ENCODE measurements at places on chromosomes 11 and 22.

DNA sequence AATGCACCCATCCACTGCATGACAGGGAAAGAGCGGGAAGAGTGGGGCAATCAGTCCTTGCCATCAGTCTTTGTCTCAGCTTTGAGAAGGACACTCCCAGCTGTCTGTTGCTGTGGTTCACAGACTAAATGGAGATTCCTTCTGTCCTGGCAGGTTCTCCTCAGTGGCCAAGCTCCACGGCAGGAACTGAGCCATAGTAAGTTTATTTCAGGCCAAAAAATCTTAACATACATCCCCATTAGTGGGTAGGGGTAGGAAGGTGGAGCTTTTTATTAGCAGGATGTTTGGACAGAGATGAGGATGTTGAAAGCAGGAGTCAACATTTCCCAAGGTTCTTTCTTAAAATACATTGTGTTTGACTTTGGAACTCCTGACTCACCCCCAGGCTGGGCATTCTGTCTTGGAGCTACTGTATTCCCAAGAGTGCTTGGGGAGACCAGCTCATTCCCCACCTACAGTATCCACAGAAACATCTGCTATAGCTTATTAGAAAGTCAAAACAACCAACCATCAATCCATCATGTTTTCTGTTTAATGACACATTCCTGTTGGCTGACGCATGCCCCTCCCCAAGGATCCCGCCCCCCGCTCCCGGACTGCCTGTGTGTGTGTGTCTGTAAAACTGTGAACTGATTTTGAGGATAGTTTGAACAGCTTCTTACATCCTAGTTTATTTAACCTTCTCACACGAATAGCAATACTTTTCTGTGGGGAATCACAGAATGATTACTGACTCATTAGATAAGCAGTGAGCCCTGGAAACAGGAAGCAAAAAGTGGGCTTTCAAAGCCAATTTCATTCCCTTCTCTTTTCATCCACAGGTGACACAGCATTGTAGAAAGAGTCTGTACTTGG lies 109.5 kb downstream of the CCDC81 start:
- no peak for DNase-seq

DNA sequence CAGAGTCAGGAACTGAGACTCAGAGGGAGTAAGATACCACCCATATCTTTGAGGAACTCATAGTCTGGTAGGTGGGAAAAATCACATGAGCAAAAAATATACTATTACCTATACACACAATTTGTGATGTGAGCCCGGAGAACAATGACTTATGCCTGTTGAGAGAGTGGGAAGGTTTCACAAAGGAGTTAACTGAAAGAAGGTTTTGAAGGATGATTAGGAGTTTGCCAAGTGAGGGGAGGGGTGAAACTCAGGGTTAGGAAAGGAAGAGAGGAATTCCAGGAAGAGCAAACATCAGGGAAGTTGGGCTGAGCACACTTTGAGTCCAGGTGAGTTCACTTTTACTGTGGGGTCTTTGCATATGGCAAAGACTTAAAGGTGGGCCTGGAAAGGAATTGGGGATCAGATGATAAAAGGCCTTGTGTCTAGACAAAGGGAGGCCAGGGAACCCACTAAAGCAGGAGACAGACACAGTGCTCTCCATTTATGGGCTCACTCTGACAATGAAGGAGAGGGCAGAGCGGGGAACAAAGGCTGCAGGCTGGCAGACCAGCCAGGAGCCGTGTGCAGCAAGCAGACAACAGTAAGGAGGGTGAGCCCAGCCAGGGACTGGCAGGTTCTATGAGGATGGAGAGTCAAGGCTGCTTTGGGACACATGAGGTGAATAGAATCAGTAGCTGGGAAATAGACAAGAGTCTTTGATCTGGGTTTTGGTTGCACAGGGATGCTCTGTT lies 33.1 kb downstream of the TSPAN18 start:
- DNase-seq, result no peak

DNA sequence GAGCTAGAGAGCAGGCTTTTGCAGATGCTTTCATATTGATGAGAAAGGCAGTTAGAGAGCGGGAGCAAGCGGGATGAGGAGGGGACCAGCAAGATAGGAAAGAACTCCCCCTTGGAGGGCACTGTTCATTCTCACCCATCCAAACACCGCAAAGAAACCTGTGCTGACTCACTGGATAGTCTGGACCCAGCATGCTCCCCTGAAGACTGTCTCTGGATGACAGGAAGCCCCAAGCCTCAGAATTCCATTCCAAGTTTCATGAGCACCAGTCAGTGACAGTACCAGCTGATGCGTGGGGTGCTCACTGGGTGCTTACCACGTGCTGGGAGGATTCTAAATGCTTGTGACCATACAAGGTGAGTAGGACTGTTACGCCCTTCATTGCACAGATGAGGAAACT lies 34.2 kb downstream of the MICAL3 start:
- no peak for DNase-seq

- peak; percentile 68 for DNase-seq
Observed at GRCh38 chr11:126282361-126282735, 545 bp upstream of the TIRAP start.

- no peak for DNase-seq
Observed at GRCh38 chr22:40308999-40309573, 37.2 kb upstream of the ADSL start.

DNA sequence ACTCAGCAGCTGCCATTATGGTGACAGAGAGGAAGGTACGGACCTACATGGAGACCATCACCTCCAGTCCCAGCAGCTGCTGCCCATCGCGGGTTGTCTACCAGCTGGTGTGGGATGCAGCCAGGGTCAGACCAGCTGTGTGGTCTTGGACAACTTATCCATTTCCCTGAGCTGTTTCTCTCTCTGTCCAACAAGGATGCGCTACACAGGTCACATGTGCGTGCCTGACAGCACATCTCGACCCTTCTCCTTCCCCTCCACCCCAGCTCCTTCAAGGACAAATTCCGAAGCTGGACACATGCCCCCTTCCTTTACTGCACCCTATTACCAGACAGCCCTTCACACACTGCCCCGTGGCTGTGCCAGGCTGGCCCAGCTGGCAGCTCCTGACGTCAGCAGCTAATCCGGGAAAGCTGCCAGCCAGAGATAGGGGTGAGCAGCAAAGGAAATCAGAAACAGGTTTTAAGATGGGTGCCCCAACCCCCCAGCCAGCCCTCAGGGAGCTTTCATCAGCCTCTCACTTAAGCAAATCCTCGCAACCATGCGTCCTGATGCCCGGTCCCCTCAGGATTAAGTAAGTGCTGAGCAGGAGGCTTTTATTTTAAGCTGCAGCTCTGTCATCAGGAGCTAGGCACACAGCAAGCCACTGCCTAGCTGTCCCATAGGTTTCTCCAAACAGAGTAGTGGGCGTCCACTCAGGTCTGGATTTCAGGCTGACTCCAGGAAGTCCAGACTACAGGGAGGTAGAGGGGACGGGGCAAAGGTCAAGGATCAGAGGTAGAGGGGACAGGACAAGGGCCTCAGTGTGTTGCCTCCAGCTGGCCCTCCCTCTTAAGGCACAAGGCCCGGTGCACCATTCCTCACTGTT lies 20.3 kb downstream of the TEF start:
- DNase-seq, result no peak

GRCh38 chr11:127103586-127104388 lies 103.2 kb upstream of the KIRREL3 start:
- DNase-seq, result no peak

DNA sequence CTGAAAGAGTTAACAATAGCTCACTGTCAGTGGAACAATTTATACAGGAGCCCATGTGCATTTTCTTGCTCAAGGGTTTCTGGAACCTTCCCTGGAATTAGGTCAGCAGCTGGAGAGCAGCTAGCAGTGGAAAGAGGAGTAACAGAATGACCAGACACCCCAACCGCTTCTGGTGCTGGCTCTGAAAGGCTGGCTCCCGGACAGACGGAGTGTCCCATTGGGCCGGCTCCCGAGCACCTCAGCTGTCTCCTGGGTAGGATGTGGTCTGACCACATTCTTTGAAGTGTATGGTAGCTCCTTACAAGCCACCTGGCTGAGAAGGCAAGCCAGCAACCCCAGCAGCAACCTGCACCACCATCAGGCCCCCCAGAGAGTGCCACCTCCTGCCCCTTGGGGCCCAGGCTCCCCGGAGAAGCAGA lies 44.7 kb downstream of the ABTB2 start:
- DNase-seq, result no peak

GRCh38 chr11:81963018-81963417 lies 770.6 kb downstream of the FAM181B start:
- peak; percentile 42 for DNase-seq

GRCh38 chr11:69299023-69299461 lies 5.1 kb downstream of the MYEOV start:
- no peak for DNase-seq

GRCh38 chr11:66011239-66011784 lies 496 bp upstream of the CST6 start:
- DNase-seq, result no peak

- DNase-seq, result no peak
Observed at GRCh38 chr11:73396251-73396930, 20.2 kb downstream of the RELT start.

- DNase-seq, result no peak
Observed at GRCh38 chr11:132077416-132077815, 707.0 kb downstream of the NTM start.

DNA sequence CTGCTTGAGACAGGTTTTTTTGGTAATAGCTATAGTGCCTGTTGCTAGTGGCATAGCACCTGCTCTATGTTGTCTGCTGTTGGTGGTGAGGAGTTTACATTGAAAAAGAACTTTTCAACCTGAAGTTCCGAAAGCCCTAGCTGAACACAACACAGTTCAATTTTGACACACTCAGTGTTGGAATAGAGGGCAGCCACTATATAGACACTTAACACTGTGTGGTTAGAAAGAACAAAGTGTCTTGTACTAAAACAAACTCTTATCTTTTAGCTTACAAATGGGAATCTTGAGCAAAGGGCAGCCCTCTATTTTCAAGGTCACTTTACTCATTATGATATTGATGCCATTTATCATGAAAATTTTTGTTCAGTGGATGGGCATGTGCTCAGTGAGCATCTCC lies 18.4 kb downstream of the TBCEL start:
- DNase-seq, result no peak

DNA sequence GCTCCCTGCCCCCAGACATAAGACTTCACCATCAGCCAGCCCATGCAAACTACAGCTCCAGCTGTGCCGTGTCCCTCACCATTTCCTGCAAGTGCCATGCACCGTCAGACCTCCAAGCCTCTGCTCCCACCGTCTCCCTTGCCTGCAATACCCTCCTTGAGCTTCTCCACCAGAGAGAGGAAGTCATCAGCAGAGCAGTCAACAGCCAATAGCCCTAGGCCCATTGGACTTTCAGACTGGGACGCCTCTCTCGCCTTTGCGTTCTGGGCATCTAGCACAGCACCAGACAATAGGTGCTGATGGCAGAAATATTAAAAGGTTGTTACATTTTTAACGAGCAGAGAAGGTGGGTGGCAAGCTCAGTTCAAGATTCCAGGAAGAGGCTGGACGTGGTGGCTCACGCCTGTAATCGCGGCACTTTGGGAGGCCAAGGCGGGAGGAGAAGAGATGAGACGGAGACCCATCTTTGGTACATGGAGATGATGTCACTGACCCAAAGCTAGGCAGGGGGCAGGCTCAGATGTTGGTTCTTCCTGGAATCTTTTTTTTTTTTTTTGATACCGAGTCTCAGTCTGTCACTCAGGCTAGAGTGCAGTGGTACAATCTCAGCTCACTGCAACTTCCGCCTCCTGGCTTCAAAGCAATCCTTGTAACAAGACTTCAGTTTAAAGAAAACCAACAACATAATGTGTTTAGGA lies 31.9 kb downstream of the SCGB1A1 start:
- no peak for DNase-seq

- no peak for DNase-seq
Observed at GRCh38 chr22:19180740-19181410, 2.3 kb upstream of the SLC25A1 start.

- no peak for DNase-seq
Observed at GRCh38 chr11:126637795-126638175, 282.3 kb downstream of the ST3GAL4 start.

DNA sequence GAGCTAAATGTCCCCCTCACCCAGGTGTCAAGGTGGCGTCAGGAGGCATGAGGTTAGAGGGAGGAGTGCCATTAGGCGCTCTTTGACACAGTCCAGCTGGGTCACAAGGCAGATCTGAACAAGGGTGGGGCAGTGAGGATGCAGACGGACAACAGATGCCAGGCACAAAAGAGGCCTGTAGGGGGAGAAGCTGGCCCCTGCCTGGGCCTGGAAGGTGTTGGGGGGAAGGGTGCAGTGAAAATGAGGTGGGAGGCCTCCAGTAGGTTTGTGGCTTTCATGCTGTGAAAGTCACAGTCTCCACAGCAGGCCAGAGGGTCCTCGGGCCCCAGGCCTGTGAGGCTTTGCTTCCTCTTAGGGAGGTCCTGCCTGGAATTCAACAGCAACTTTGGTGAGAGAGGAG lies 85.0 kb upstream of the PLET1 start:
- no peak for DNase-seq

GRCh38 chr11:111039982-111040381 lies 205.5 kb upstream of the POU2AF2 start:
- no peak for DNase-seq

DNA sequence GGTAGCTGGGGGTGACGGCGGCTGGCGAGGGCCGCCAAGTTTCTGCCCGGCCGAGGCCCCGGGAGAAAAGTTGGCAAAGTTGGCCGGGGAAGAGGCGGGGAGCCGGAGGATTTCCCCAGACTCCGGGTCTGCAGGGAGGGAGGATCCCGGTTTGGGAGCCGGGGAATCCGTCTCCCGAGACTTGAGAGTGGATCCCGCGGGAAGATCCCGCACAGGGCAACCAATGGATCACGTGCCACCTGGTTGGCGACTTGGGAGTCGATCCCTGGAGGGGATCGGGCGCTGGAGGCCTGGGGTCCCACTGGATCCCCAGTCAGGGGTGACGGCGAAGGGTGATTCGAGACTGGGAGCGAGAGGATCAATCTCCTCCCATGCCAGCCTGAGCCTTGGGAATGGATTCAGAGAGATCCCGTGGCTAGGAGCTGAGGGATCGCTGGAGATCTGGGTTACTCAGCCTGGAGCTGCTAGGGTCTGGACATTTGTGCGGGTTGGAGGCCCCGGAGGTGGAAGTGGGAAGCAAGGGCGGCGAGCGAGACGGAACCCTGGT lies 394 bp downstream of the KIAA1671 start:
- no peak for DNase-seq

DNA sequence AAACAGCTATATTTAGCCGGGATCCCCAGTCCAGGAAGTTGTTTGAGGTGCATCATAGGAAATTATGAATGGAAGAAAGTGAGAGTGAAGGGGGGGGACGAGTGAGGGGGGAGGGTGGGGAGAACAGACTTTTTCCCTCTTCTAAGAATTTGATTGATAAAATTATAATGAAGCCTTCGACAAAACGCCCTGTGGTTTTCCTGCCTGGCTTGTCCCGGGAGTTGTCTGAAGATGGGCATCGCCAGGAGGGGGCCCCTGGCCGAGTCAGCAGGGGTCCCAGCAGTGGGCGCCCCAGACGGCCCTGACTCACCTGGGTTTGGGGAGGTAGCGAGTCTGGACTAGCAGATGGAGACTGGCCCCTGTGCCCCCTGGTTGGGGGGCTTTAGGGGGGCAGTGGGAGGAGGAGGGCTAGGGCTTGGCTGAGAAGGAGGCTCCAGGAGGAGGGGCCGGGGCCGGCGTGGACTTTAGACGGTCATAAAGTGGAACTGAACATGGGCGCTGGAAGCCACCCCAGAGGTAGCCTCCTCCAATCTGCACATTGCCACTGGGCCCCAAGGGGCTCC lies 336 bp upstream of the LIF start:
- DNase-seq, result no peak

- DNase-seq, result peak; percentile 58
Observed at GRCh38 chr22:30694171-30694639, 469 bp upstream of the OSBP2 start.

Measured in CD8-positive, alpha-beta T cell (primary cell).